Stimulated activated CD4-positive, alpha-beta T cell treated with anti-CD3 and anti-CD28 coated beads, Interleukin-4, amount 100 ng/mL, for 4 hours (primary cell): ENCODE measurements at places on chromosomes 4 and X.

- peak; percentile 16 for DNase-seq
These were observed 24.6 kb downstream of the NAP1L5 start for GRCh38 chr4:88672987-88673386.

GRCh38 chr4:32147446-32148085, 1427.4 kb downstream of the PCDH7 start:
- DNase-seq, result no peak

DNA sequence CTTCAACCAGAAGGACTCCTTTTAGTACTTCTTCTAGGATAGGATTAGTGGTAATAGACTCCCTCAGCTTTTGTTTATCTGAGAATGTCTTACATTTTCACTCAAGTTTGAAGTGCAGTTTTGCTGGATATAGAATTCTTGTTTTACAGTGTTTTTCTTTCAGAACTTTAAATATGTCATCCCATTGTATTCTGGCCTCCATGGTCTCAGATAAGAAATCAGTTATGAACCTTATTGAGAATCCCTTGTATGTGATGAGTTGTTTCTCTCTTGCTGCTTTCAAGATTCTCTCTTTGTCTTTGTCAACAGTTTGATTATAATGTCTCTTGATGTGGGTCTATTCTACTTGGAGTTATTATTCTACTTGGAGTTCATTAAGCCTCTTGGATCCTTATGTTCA, 116.1 kb upstream of the CITED1 start:
- no peak for DNase-seq

DNA sequence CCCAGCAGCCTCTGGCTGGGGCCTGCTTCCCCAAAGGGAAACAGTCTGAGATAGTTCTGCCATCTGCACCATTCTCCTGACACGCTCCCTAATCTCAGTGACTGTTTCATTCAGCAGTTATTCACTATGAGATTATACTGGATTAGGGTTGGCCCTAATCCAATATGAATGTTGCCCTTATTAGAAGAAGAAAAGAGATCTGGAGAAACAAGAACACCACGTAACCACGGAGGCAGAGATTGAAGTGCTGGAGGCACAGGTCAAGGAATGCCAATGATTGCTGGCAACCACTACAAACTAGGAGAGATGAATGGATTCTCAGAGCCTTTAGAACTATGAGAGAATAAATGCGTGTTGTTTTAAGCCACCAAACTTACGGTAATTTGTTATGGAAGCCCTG, 7.4 kb downstream of the ACOX3 start:
- DNase-seq, result no peak

DNA sequence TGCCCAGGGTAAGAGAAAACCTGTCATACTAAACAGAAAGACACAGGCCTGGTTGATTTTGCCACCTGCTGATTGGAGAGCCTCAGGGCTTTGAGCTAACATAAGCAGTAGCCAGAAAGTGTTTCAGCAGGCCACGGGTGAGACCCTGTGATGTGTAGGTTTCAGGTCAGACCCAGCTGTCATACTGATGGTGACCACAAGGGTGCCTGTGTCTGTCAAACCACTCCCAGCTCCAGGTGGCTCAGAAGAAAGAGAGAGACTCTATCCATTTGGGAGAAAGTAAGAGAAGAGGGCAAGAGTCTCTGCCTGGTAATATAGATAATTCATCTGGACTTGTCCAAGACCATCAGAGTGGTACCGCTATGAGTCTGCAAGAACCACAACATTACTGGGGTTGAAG, 72.8 kb upstream of the NLRP2B start:
- DNase-seq, result no peak

GRCh38 chrX:153646620-153647373, at the start of gene DUSP9:
Gene DUSP9, plus strand, starts transcription at chrX:153647203. Its CDS starts 751 bp downstream, at chrX:153647954.
- no peak for DNase-seq

GRCh38 chr4:925771-926500, 6.2 kb downstream of the GAK start:
- DNase-seq, result no peak

- no peak for DNase-seq
These were observed 47.3 kb downstream of the STIM2 start for GRCh38 chr4:26907731-26908599.

GRCh38 chr4:22202246-22202974, 253.8 kb upstream of the KCNIP4 start:
- DNase-seq, result no peak
